HFFc6 (cell line): ENCODE measurements at places on chromosomes 7 and 10. TPM values are rescaled to one million over a fixed set of nuclear protein-coding genes. Genes with fewer than 3 reads are reported as not detected.

DNA sequence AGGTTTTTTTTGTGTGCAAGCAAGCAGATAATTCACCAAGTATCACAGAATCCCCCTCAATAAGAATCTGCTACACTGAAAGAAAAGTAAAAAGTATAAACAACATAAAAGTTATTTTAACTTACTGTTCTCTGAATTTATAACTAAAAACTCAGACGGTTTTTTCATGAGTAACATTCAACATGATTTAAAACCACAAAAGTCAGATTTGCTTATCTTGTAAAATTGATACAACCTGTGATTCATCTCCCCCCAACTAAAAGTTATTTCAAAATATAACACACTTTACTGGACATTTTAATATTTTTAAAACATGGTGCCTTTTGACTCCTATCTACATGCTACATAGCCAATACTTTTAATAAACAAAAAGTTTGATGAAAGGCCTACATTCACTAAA, 32.8 kb downstream of the TSPAN12 start:
- no peak overlapping the region for H3K4me3 ChIP-seq
- DNase-seq, result no peak
- no peaks in the 10 kb centered on the region for H3K36me3 ChIP-seq
- no peaks in the 10 kb centered on the region for H3K4me1 ChIP-seq
- H3K27me3 ChIP-seq, result peaks cover 7% of the 10 kb centered on the region

- peaks cover 45% of the 10 kb centered on the region for H3K4me1 ChIP-seq
- no peak for DNase-seq
- peak overlapping the region; percentile 87 for H3K4me3 ChIP-seq
- peaks cover under 1% of the 10 kb centered on the region; the same call in 1 of the 2 replicates for H3K36me3 ChIP-seq
Observed at GRCh38 chr7:105269397-105269796, 119.3 kb downstream of the SRPK2 start.

DNA sequence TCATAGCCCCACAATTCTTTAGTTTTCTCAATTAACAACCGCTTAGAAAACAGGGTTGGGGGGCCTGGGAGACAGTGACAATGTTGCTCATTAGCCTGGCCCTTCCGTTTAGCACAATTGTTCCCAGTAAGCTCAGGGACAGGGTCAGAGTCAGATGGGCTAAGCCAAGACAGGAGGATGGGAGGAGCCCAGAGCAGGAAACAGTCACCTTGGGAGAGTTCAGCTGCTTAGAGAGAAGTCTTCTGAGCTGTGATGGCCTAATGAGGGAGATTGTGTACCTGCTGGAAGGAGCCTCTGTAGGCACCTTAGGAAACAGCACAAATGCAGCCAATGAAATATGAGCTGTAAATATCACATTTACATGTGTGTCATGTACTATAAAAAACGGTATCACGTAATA, 35.9 kb downstream of the SVOPL start:
- H3K27me3 ChIP-seq, result peaks cover 16% of the 10 kb centered on the region
- H3K4me3 ChIP-seq, result no peak overlapping the region
- no peak overlapping the region for H3K27ac ChIP-seq

- no peaks in the 10 kb centered on the region for H3K36me3 ChIP-seq
- H3K4me3 ChIP-seq, result no peak overlapping the region
- no peaks in the 10 kb centered on the region for H3K27me3 ChIP-seq
- no peak overlapping the region for H3K27ac ChIP-seq
- no peak for DNase-seq
Observed at GRCh38 chr10:113954409-113954808, 89.3 kb upstream of the ADRB1 start.

DNA sequence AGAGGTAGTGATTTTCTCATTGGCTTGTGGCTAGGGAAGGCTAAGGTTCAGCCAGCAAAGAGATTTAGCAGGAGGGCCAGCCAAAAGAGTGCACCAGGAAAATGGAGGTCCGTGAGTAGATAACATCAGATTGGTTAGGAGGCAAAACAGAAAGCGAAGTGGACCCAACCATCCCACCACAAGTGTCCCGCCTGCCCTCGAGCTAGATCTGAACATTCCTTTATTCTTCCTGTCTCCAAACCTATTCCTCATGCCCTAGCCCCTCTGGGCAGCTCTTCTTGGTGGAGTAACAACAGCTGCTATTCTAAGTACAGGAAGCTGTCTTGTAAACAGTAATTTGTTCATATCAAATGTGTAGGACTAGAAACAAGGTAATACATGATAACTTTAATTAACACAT, 85.7 kb upstream of the BET1 start:
- H3K4me3 ChIP-seq, result no peak overlapping the region
- no peaks in the 10 kb centered on the region for H3K36me3 ChIP-seq
- no peak overlapping the region for H3K27ac ChIP-seq
- H3K27me3 ChIP-seq, result peaks cover 1% of the 10 kb centered on the region; the same call in 1 of the 2 replicates

GRCh38 chr7:112050250-112050881, 155.8 kb downstream of the DOCK4 start:
- peaks cover 13% of the 10 kb centered on the region for H3K4me1 ChIP-seq
- no peak overlapping the region for H3K4me3 ChIP-seq
- no peaks in the 10 kb centered on the region; the same call in 1 of the 2 replicates for H3K27me3 ChIP-seq

DNA sequence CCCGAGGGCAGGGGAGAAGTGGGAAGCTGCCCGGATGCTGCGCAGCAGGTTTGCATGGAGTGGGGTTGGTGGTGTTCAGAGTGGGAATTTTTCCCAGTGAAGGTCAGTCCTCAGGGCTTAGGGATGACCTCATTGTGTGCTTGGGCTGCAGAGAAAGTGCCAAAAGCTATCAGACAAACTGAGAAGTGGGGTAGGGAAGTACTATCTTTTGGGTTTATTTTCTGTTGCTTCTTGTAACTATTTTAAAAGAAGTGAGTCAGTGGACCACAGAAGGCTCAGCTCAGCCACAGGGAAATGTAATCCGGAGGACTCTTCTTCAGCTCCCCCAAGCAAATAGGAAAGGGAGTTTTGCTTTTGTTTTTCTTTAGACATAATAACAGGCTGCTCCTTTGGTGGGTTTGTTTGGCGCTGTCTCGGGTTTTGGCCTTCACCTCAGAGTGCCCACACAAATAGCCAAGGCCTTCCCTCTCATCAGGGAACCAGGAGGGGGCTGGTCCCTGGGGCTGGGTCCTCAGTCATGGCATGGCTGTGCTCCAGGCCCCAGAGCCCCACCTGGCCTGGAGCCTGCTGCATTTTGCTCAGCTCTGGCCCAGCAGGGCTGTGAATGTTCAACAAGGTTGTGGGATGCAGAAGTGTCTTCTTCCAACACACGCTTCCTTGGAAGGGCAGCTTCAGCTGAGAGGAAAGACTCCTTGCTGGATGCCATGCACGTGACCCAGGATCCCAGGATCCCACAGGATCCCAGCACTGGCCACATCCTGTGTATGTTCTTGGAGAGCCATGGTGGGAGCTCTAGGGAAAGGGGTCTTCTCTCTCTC, 5.4 kb upstream of the FAM170B start:
- DNase-seq, result peak; percentile 70
- peak overlapping the region; percentile 95 for H3K27ac ChIP-seq
- no peaks in the 10 kb centered on the region for H3K36me3 ChIP-seq
- H3K4me1 ChIP-seq, result peaks cover 39% of the 10 kb centered on the region
- peaks cover 32% of the 10 kb centered on the region for H3K27me3 ChIP-seq

DNA sequence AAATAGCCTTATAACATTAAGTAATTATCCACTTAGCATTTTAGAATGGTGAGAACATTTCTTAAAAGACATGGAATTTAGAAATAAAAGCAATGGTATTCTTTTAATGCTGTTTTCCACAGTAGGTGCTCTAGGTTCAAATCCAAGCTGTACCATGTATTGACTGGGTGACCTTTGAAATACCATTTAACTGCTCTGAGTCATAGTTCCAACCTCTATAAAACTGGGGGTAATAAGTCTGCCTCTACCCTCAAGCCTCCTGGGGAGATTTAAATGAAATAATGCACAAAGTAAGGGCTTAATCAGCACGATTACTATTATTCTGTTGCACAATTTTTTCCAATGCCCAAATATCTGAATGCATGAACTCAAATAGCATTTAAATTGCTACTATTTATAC, 236.4 kb upstream of the CCDC6 start:
- H3K27ac ChIP-seq, result no peak overlapping the region
- no peaks in the 10 kb centered on the region for H3K36me3 ChIP-seq
- H3K4me3 ChIP-seq, result no peak overlapping the region
- no peaks in the 10 kb centered on the region for H3K4me1 ChIP-seq
- peaks cover 1% of the 10 kb centered on the region for H3K27me3 ChIP-seq

DNA sequence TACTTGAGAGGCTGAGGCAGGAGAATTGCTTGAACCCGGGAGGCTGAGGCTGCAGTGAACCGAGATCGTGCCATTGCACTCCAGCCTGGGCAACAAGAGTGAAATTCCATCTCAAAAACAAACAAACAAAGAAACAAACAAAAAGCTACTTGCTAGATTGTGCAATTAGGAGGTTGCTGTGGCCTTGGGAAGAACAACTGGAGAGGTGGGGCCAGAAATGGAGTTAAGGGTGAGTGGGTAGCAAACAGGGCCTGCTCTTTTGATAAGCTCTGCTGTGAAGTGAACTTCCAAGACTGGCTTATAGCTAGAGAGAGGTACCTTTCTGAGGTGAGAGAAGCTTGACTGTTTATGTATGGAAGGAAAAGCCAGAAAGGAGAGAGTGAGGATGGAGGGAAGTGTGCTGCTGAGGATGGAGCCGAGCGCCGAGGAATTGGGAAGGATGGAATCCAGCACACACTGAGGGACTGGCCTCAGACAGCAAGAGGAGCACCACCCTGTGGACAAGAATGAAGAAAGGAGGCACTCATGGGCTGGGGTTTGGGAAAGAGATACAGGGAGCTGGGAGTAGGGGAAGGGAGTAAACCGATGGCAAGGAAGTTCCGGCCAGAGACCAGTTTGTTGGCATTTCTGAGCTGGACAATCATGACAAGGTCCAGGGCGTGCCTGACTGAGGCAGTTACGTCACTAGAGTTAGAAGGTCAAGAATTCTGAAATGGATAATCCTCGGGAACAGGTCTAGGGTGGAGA, 7.0 kb upstream of the RPEL1 start:
- no peaks in the 10 kb centered on the region for H3K36me3 ChIP-seq
- peak; percentile 56 for DNase-seq
- H3K27me3 ChIP-seq, result no peaks in the 10 kb centered on the region
- peak overlapping the region; percentile 73 for H3K27ac ChIP-seq
- peaks cover 33% of the 10 kb centered on the region for H3K4me1 ChIP-seq
- peak overlapping the region; percentile 8 for H3K4me3 ChIP-seq

DNA sequence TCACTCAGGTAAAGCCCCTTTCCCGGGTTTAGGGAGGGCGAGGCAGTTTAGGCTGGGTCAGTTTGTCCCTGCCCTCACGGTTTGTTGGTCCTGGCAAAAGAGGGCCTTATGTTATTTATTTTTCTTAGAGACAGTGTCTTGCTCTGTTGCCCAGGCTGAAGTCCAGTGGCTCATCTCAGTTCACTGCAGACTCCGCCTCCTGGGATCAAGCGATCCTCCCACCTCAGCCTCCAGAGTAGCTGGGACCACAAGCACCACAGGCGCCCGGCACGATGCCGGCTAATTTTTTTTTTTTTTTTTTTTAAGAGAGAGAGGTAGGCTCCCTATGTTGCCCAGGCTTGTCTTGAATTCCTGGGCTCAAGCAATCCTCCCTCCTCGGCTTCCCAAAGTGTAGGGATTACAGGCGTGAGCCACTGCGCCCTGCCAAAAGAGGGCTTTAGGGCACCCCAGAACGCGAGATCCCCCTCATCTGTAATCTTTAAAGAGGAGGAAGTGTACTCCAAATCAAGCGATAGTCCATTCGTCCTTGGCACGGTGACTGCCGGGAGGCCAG, 626 bp upstream of the BMS1 start:
- peaks cover 1% of the 10 kb centered on the region for H3K27me3 ChIP-seq
- DNase-seq, result no peak
- H3K4me1 ChIP-seq, result peaks cover 6% of the 10 kb centered on the region; the same call in 1 of the 2 replicates
- H3K4me3 ChIP-seq, result peak overlapping the region; percentile 97
- H3K27ac ChIP-seq, result peak overlapping the region; percentile 90

GRCh38 chr10:115957012-115957399, 316.0 kb downstream of the GFRA1 start:
- H3K36me3 ChIP-seq, result peaks cover 5% of the 10 kb centered on the region; the same call in 1 of the 2 replicates
- H3K27me3 ChIP-seq, result no peaks in the 10 kb centered on the region
- DNase-seq, result peak; percentile 26
- H3K27ac ChIP-seq, result no peak overlapping the region
- H3K4me3 ChIP-seq, result no peak overlapping the region
- H3K4me1 ChIP-seq, result peaks cover 41% of the 10 kb centered on the region

- DNase-seq, result no peak
- no peak overlapping the region for H3K4me3 ChIP-seq
- H3K27me3 ChIP-seq, result peaks cover 8% of the 10 kb centered on the region
- H3K4me1 ChIP-seq, result no peaks in the 10 kb centered on the region
Observed at GRCh38 chr10:126533644-126534043, 136.8 kb downstream of the C10orf90 start.

DNA sequence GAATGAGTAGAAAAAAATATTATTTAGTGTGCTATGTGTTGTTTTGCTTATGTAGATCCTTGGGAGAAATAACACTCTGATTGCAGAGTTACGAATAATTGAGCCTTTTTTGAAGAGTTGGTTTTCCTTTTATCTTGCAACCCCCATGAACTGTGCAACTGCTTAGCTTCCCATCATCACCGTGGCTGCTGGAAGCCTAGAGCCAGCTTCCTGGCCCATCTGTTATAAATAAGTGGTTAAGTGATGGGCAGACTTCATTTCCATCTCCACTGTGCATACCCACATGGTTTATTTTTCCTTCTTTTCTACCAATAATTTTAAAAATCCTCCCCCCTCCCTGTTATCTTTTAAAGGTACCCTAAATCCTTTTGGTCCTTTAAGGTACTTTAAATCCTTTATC, 554.9 kb upstream of the GALNT17 start:
- no peak overlapping the region for H3K27ac ChIP-seq
- no peaks in the 10 kb centered on the region for H3K36me3 ChIP-seq
- no peaks in the 10 kb centered on the region for H3K27me3 ChIP-seq
- H3K4me1 ChIP-seq, result no peaks in the 10 kb centered on the region

GRCh38 chr7:137001041-137001440, 132.6 kb downstream of the CHRM2 start:
- H3K36me3 ChIP-seq, result no peaks in the 10 kb centered on the region
- H3K27me3 ChIP-seq, result peaks cover 1% of the 10 kb centered on the region; the same call in 1 of the 2 replicates
- peak overlapping the region; percentile 67 for H3K27ac ChIP-seq
- H3K4me1 ChIP-seq, result peaks cover 88% of the 10 kb centered on the region
- no peak overlapping the region for H3K4me3 ChIP-seq

- H3K4me3 ChIP-seq, result no peak overlapping the region
- DNase-seq, result no peak
- peaks cover 4% of the 10 kb centered on the region; the same call in 1 of the 2 replicates for H3K36me3 ChIP-seq
- no peaks in the 10 kb centered on the region; the same call in 1 of the 2 replicates for H3K27me3 ChIP-seq
Observed at GRCh38 chr7:74372511-74373111, 81.1 kb upstream of the GTF2IRD1 start.

- no peak for DNase-seq
- peaks cover 4% of the 10 kb centered on the region; the same call in 1 of the 2 replicates for H3K27me3 ChIP-seq
- H3K4me1 ChIP-seq, result peaks cover 35% of the 10 kb centered on the region
Observed at GRCh38 chr10:73780966-73781365, 882 bp upstream of the CHCHD1 start.

The CALHM1 gene
- not detected in 3 replicates for total RNA-seq

The SLC4A2 gene
- total RNA-seq, result 165 to 178 TPM (median 170 TPM) in 3 replicates

The PILRB gene
- 11.3 to 13.2 TPM (median 11.7 TPM) in 3 replicates for total RNA-seq

The NRCAM gene
- total RNA-seq, result 0.22 to 0.71 TPM (median 0.51 TPM) in 3 replicates

The JCAD gene
- total RNA-seq, result 27.7 to 48.8 TPM (median 36.9 TPM) in 3 replicates

The MMP21 gene
- total RNA-seq, result not detected in 3 replicates

The CLEC5A gene
- total RNA-seq, result not detected in 3 replicates

The CRHR2 gene
- total RNA-seq, result not detected in 3 replicates

The NCF1 gene
- total RNA-seq, result not detected in 2 replicates

The GPER1 gene
- 4.6 and 5.7 TPM in 2 replicates for total RNA-seq

The EPO gene
- not detected in 2 replicates for total RNA-seq
